ENCODE measurements at places on chromosomes 7 and 10.

GRCh38 chr10:33067917-33068316 lies 109.9 kb upstream of the ITGB1 start:
- no peak for DNase-seq

DNA sequence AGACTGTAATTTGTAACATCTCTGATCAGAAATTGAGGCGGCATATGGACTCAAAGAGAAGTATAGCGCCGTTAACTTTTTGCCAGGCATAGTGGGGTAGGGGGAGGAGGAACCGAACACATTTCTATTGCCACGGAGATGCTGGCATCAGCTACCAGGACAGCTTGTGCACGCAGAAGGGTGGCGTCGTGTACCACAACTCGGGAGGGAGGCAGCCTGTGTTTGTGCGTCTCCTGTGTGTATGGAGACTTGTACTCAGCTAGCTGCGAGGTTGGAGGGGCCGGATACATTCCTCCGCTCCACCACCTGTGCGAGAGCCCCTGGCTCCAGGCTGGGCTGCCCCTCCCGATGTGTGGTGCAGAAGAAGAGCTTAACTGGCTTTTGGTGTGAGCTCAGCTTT lies 634.8 kb downstream of the TYW1 start:
- no peak for DNase-seq

DNA sequence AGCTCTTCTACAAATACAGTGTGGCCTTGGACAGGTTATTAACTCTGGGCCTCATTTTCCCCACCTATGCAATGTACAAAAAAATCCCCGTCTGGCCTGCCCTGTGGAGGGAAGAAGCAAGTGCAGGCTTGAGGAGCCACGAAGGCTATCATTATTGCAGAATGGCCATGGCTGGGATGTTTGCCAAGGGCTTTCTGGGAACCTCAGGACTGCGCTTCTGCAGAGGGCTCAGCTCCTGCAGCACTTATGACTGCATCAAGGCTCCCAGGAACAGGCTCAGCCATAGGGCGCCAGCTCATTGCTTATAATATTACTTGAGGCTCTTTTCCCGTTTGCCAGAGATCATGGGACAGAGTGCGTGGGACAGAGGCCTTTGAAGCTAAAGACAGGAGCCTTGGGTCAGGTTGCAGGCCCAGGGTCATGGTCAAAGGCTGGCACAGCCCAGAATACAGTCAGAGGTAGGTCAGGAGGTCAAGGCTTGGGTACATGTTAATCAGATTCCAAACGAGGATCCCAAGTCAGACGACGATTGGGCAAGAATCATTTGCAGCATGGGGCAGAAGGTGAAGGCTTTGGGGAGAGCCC lies 20.6 kb upstream of the C10orf105 start:
- no peak for DNase-seq

DNA sequence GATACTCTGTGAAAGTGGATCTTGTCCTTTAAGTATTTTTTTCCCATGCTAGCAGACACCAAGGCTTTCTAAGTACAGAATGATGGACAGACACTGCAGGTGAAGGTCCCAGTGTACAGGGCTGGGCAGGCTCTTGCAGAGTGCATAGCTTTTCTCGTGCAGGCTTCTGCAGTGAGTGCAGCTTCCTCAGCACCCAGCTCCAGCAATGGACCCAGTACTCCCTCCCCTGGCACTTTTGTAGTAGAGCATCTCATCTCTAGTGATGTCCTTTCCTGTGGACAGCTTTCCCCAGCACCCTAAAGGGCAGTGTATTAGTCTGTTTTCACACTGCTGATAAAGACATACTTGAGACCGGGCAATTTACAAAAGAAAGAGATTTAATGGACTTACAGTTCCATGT lies 104.3 kb downstream of the CUL2 start:
- DNase-seq, result no peak

DNA sequence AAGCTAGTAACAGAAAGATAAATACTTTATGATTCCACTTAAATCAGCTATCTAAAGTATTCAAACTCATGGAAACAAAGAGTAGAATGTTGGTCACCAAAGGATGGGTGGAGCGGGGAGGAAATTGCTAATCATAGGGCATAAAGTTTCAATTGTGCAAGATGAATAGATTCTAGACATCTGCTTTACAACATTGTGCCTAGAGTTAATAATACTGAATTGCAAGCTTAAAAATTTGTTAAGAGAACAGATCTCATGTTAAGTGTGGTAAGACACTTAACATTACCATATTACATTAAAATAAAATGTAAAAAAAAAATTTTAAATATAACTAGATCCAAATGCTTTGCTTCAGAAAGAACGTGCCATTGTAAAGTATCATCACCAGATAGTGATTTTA lies 411.1 kb upstream of the MBL2 start:
- DNase-seq, result no peak

GRCh38 chr7:149561072-149561471 lies 63.5 kb upstream of the ZNF746 start:
- DNase-seq, result no peak

GRCh38 chr7:102991540-102992214 lies 78.9 kb downstream of the LRRC17 start:
- no peak for DNase-seq

DNA sequence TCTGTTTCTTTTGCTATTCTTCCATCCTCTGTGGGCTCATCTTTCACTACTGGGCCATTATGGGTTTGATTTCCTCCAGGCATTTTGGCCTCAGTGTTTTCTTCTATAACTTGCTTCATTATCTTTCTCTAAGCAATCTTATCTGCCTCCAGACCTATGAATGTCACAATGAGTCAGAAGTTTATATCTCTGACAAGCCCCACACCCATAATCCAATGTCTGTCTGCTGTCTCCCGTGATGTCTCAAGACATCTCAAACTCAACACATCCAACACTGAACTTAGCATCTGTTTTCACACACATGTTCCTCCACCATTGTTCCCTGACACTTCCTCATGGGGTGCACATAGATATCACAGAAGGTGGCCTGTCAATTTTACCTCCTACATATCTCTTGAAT lies 46.7 kb upstream of the RHOBTB1 start:
- DNase-seq, result no peak

GRCh38 chr7:34622771-34623250 lies 35.2 kb upstream of the NPSR1 start:
- no peak for DNase-seq

GRCh38 chr7:100632951-100633717 lies 8.2 kb downstream of the TFR2 start:
- peak; percentile 68 for DNase-seq

DNA sequence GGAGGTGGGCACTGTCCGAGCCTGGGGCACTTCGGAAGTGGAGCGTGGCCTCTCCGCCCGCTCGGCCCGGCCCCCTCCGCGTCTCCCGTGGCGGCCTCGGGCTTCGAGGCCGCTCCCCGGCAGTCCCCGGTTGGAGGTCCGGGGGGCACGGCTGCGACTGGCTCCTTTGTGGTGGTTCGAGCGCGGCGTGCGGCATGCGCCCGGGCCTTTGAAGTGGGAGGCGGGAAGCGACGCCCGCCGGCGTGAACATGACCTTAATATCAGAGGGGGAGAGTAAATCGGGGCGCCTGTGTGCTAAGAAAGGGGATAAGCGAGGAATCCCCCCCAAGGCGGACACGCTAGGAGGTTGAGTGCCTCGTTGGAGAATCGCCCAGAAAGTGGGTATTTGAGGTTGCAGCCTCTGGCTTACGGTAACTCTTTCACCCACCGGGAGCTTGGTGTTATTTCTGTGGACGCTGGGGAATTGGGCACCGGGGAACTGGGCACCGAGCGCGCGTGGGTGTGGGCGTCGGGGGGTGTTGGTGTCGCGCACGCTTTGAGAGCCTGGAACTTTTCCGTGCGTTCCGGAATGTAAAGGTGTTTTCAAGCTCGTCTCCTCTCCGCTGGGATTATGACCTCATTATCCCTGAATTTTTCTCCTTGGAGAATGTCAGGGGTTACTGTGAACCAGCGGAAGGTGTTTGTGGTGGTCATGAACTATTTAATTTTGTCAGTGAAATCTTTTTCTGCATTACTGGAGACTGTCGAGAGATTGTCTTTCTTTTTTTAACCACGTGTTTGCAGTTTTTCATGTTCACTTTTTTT lies 660 bp downstream of the SUV39H2 start:
- peak; percentile 13 for DNase-seq

DNA sequence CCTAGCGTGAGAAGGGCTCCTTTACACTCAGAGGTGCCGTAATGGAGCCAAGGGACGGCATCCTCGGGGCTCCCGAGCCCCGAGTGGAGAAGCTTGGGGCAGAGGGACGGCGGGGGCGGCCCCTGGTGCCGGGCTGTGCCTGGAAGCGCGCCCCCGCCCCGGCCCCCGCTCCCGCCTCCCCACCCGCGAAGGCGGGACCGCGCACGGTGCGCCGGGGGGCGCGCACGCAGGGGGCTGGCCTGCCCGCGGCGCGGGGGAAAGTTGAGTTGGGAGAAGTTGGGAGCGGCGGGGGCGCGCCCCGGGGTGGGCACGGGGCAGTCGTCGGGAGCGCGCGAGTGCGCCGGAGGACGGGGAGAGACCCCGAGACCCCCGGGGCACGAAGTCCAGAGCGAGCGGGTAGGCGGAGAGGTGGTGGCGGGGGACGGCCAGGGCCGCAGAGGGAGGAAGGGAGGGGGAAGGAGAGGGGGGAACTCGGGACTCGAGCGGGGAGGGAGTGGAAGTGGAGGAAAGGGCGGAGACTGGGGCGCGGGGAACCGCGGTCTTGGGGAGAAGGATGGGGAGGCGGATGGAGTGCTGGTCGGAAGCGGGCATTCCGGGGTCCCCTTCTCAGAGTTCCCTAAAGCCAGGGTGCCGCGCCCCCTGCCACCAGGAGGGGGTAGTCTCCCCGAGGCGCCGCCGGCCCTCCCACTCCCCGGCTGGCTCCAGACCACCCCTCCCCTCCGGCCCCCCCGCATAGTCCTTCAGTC lies at the start of gene SLC4A2:
Gene SLC4A2 (plus strand): TSS at position 223 of the 746 bp plus-strand sequence. CDS start 2,399 bp downstream, outside the sequence.
- peak; percentile 57 for DNase-seq

- no peak for DNase-seq
These were observed 108.1 kb downstream of the EEPD1 start for GRCh38 chr7:36261019-36261754.

GRCh38 chr10:84329196-84329611 lies 815 bp downstream of the CCSER2 start:
- no peak for DNase-seq

GRCh38 chr7:151003572-151003971 lies 12.8 kb downstream of the NOS3 start:
- no peak for DNase-seq

DNA sequence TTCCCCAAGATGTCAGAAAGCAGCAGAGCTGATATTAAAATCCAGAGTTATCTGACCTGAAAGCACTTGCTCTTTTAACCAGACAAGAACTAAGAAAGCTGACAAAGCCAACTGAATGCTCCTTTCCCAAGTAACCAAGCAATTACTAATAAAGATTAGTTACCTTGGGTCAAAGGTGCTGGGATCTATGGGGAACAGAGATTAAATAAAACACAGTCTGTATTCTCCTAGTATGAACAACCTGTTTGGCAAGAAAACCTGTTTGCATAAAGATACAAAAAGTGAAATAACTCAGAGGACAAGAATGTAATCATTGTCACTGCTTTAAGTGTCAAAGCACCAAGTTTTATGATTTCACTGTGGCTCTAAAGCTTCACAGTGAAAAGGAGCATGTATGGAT lies 35.7 kb downstream of the ITPRID1 start:
- DNase-seq, result no peak

DNA sequence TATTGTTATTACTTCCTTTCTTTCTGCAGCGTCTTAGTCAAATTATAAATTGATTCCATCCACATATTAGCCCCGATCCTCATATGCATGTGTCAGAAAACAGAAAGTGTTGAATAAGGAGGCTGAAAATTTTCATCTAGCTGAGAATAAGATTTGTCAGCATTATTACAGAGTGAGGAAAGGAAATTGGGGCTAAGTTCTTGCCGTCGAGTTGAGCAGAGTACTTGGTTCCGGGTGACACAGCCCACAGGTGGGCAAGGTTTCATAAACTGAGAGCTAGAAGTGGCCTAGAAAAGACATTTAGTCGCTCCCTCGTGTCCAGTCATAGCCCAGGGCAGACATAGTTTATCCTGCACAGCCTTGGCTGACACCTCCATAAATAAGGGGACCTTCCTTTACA lies 461.7 kb upstream of the GALNT17 start:
- no peak for DNase-seq

DNA sequence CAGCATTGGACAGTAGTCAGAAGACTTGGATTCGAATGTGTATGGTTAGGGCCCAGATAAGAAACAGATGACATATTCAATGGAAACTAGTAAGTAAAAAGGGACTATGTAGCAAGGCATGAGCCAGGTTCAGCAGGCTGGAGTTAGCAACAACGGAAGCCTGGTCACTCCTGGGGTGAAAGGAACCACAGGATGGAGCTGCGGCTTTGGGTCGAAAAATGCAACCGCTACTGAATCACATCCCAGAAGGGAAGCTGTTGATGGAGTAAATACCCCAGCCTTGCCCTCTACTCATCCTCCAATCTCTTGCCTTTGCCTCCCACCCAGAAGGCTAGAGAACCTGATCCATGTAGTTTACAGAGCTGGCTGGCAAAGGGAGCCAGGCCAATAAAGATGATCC lies 37.5 kb upstream of the EGR2 start:
- DNase-seq, result peak; percentile 16

DNA sequence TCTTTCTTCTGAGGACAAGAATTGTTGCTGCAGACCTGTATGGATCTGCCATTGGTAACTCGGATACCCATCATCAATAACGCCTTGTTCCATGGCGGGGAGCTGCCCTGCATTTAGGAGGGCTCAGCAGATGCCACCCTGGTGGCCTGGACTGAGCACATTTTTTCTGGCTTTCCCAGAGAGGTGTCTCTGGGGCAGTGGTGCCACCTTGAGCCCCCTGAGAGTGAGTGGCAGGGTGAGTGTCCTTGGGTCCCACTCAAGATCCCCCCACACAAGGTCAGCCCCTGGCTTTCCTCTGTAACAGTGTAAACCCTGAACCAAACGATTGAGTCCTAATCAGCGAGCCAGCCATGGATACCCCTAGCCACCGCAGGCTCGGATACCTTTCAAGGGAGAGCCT lies 258.6 kb downstream of the GLRX3 start:
- no peak for DNase-seq

DNA sequence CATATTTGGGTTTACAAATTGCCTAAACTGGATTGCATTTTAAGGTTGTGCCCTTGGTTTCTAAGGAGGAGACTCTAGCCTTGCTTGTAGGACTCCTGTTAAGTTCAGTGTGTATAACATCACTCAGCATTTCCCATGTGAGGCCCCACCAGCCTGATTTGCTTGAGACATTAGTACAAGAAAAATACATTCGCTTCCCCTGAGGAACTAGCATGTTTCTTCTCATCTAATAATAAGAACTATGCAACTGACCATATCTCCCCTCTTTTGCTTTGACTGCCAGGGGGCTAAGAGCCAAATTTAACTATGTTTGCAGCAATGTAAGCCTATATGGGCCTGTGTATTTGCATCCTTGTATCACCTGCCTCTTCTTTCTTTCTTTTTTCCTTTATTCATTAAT lies 737.9 kb downstream of the INHBA start:
- DNase-seq, result no peak

- no peak for DNase-seq
These were observed 444.7 kb upstream of the PODXL start for GRCh38 chr7:132001146-132001545.

DNA sequence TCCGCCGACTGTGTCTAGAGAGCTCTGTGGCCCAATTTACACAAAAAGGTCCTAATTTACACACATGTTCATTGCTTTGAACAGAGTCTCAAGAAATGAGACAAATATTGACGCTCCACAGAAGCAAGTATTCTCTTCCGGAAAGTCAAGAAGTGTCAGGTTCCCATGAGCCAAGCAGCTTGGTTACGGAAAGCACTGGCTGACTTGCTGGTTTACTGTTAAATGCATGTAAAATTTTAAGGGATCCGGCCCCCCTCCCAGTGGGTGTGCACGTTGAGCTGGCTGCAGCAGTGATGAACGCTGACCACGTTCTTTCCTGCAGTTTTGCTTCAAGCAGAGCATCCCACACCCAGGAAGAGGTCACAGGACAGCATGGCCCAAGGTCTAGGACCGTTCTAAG lies 76.8 kb downstream of the DIP2C start:
- no peak for DNase-seq

Data from CD4-positive, alpha-beta T cell treated with Interleukin-4 for 1 hour (primary cell).